B cell (primary cell): ENCODE measurements at places on chromosomes 12 and 14.

DNA sequence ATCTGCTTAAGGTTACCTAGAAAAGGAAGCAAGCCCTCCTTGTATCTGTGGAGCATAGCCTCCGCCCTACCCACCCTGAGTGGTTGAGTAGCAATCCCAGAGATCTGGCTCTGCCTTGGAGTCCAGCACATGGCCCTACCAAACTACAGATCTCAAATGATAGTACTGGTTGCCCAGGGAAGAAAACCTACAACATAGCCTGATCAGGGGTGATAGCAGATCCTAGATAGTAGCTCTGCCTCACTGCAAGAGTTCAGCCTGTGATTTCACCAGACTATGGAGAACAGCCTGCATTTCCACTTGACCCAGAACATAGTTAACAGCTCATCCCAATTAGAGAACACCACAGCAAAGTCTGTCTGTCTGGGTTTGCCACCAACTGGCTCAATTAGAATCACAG, 279.5 kb downstream of the ETNK1 start:
- no peak for DNase-seq
- H3K27ac ChIP-seq = no peak overlapping the region
- no peaks in the 10 kb centered on the region for H3K36me3 ChIP-seq
- no peaks in the 10 kb centered on the region for H3K4me1 ChIP-seq
- H3K27me3 ChIP-seq = no peaks in the 10 kb centered on the region
- no peak overlapping the region for H3K4me3 ChIP-seq

DNA sequence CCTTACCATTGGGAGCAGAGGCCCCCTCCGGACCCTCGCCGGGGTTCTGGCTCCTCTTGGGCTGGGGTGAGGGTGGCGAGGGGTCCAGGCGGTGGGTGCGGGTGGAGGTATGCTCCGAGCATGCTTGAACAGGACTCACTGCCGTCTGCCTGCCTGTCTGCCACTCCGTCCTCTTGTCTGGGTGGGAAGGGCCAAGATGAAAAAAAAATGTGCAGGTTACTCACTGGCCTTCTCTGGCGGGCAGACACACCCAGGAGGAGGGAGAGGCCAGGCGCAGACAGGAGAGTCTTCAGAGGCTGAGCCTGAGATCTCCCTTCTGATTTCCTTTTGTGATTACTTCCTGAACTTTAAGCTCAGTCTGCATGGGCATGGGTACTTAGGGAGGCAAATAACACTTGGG, 76.1 kb downstream of the STON2 start:
- no peaks in the 10 kb centered on the region for H3K27me3 ChIP-seq
- H3K4me3 ChIP-seq = no peak overlapping the region
- DNase-seq = no peak
- H3K36me3 ChIP-seq = no peaks in the 10 kb centered on the region

DNA sequence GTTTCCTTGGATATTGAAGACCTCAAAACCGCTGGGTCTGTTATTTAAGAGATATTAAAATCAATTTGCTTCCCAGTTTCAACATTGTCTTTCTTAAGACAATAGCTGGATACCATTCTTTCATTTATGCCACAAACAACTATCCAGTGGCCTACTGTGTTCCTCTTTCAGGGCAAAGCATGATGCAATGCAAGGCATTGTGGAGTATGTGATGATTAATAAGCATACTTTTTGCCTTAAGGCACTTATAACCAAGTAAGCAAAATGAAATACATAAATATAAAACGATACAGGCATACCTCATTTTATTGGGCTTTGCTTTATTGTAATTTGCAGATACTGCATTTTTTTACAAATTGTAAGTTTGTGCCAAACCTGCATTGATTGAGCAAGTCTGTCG, 45.5 kb downstream of the SCN8A start:
- H3K4me1 ChIP-seq = no peaks in the 10 kb centered on the region
- H3K27me3 ChIP-seq = no peaks in the 10 kb centered on the region
- no peak for DNase-seq
- no peak overlapping the region for H3K27ac ChIP-seq
- H3K4me3 ChIP-seq = no peak overlapping the region

DNA sequence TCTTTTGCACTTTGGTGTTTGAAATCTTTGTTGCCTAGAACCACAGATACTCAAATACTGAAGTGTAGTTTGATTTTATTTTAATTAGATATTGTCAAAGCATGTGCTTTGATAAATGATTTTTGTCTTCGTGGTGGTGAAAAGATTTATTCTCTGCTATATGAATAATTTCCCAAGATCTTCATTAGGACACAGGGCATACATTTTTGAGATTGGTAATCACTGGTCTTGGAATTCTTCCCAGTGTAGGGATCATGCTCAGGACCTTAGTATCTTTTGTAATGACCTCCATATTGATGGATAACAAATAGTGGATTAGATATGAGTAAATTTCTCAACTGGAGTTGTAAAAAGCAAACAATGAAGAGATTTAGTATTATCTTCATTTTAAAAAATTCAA, 28.2 kb downstream of the TBK1 start:
- H3K4me1 ChIP-seq = no peaks in the 10 kb centered on the region
- peaks cover 33% of the 10 kb centered on the region for H3K36me3 ChIP-seq
- H3K27me3 ChIP-seq = no peaks in the 10 kb centered on the region

GRCh38 chr12:100473050-100473715, 483 bp upstream of the NR1H4 start:
- DNase-seq = no peak
- H3K27ac ChIP-seq = no peak overlapping the region
- no peaks in the 10 kb centered on the region for H3K36me3 ChIP-seq
- no peaks in the 10 kb centered on the region for H3K27me3 ChIP-seq
- H3K4me3 ChIP-seq = no peak overlapping the region
- H3K4me1 ChIP-seq = no peaks in the 10 kb centered on the region

DNA sequence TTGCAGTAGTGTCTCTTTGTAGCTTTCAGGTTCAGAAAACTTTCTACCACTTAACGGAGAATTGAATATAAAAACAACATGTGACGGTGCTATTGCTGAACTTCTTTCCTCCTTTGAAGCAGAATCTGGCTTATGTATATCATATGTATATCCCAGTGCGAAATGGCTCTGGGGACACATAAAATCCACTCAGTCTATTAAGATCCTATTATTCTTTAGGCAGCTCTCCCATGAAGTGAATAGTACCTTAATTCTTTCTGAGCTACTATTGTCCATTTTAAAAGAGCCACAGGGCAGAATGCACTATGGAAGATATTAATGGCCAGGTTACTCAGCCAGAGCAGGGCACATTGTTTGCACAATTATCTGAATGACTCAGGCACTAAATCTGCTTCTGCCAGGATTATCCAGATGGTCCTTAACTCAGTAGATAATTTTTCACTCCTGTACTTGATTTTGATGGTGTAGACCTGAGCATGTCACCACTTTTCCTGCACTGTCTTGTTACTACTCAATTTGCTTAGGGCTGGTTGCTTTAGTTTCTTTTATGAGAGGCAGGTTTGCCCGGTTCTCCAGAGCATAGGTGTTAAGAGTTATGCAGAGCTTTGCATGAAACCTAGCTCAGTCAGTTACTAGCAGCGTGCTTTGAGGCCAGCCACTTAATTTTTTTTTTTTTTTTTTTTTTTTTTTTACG, 5.5 kb downstream of the CNTN1 start:
- H3K4me1 ChIP-seq = peaks cover 3% of the 10 kb centered on the region
- no peaks in the 10 kb centered on the region for H3K36me3 ChIP-seq
- H3K4me3 ChIP-seq = no peak overlapping the region
- peaks cover 7% of the 10 kb centered on the region for H3K27me3 ChIP-seq
- H3K27ac ChIP-seq = no peak overlapping the region
- DNase-seq = no peak

- H3K27me3 ChIP-seq = no peaks in the 10 kb centered on the region
- DNase-seq = no peak
- H3K4me1 ChIP-seq = peaks cover 21% of the 10 kb centered on the region
- no peak overlapping the region for H3K4me3 ChIP-seq
- no peak overlapping the region for H3K27ac ChIP-seq
These were observed 37.4 kb upstream of the SELPLG start for GRCh38 chr12:108671110-108671509.

DNA sequence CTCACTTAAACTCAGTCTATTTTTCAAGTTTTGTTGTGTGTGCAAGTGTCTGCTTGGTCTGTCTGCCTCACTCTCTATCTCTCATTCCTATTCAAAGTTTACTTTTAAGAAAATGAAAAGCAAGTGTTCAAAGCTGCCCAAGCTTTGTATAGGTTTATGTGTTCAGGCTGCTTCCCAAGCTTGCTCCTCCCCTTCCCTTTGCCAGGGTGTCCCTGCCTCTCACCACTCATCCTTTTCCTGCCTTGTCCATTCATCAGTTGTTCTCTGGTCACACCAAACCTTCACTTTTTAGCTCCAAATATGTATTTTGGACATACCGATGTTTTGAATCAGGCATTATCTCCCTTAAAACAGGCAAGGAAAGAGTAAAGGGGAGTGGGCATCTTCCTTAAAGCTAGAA, 41.3 kb downstream of the STK38L start:
- no peak for DNase-seq
- no peak overlapping the region for H3K4me3 ChIP-seq
- H3K27me3 ChIP-seq = no peaks in the 10 kb centered on the region
